LNCaP clone FGC (cell line): ENCODE measurements at places on chromosomes 6 and 20.
A peak's percentile ranks its signal among the peaks of the same experiment; 100 is the strongest.

- no peak for DNase-seq
Measured at GRCh38 chr6:21099338-21100314, 493.9 kb upstream of the SOX4 start.

- no peak for DNase-seq
Measured at GRCh38 chr6:129497481-129498441, 212.2 kb downstream of the ARHGAP18 start.

DNA sequence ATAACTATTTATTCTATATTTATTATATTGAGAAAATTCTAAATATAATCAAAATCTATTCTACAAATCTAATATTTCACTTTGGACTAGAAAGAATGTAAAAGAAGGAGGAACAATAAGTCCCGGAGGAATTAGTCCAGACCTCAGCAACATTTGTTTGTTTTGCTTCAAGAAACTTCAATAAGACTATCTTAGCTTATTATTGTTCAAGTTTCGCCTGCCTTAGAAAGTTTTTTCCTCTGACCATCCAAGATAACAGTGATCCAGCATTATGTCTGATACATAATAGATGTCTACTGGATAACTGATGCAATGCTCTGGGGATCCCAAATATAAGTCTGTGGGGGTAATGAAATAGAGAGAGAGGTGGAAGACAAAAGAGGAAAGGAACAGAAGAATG lies 28.7 kb upstream of the NT5E start:
- DNase-seq: no peak

- DNase-seq: no peak
Measured at GRCh38 chr6:149896491-149896890, 1.4 kb downstream of the RAET1E start.

- no peak for DNase-seq
Measured at GRCh38 chr20:34986311-34987287, 30.9 kb downstream of the MYH7B start.

DNA sequence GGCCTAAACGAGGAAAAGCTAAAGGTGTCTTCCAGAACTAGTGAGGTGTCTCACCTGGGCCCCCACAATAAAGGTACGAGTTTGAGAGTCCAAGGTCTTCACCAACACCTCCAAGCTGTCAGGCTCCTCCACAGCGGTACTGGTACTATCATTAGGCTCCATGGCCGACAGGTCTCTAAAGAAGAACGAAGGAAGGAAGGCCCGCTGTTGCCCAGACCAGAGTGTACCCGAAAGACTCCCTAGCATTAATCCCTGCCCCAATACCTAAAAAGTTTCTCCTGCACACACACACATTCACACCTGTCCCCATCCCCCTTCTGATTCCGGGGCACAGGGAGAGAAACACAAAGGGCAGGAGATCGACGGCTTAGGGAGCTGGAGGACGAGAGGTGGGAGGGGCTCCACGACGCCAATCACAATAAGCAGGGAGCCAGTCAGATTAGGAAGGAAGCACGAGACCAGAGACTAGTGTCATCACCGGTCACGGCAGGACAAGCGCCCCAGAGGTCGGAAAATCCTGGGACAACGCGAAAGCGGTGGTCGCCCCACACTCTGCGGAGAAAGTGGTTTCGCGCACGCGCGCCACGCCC lies 764 bp downstream of the BAG6 start:
- DNase-seq: peak; percentile 77

DNA sequence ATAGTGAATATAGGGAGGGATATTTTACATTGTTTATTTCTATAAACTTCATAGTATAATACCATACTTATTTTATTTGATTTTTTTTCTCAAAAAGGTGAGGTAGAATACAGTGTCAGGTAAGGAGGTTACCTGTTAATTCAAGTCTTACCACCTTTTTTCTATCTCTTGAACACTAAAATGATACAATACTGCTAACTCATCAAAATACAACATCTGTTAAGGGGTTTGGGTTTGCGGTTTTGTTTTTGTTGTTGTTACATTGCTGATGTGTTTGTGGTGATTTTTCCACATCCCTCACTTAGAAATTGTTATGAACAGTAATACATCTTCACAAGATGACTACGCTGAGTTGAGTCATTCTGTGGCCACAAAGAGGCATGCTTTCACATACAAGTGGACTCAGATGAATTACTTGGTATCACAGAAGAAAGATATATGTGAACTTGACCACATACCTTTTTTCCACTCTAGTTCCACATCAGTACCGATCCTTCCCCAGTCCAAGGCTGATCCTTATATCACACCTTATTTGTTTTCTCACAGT lies 139.4 kb upstream of the ID4 start:
- no peak for DNase-seq

DNA sequence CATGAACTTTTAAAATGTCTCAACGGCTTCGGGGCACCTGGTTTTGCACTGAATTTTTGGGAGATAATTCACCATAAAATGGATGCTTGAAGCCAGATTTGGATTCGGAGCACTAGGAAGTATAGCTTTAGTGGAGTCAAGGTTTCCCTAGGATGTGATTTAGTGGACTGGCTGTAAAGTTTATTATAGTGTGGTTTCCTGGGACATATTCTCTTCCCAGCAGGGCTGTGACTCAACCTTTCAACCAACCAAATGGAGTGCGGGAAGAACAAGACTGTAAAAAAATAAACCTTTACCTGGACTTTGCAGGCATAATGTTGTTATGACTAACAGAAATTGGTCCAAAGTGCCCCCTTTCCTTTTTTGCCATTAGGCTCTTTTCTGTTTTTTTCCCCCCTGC lies 327.4 kb upstream of the MAN1A1 start:
- no peak for DNase-seq

GRCh38 chr6:151290877-151291721 lies 51.3 kb downstream of the AKAP12 start:
- DNase-seq: no peak

- no peak for DNase-seq
Measured at GRCh38 chr6:117138425-117138824, 126.9 kb upstream of the VGLL2 start.

GRCh38 chr6:14704383-14705271 lies 541.2 kb upstream of the JARID2 start:
- DNase-seq: no peak

DNA sequence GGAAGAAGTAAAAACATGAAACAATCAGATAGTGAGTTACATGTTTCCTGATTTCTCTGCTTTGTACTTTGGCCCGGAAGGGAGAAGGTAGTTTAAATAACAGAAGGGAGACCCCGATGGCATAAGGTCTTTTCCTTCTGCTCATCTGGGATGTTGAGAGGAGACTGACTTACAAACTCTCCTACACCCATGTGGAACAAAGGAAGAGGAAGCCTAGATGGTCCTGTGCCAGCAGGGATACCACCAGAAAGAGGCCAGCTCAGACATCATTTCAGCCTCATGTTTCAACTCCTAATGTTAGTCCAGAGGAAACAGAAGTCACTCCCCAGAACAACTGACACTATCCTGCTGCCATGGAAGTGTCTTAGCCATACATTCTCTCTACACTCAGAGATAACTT lies 250.7 kb upstream of the NOX3 start:
- DNase-seq: no peak

GRCh38 chr6:47134476-47135189 lies 92.5 kb upstream of the ADGRF1 start:
- peak; percentile 89 for DNase-seq

- no peak for DNase-seq
Measured at GRCh38 chr20:50730765-50731054, 670 bp upstream of the PARD6B start.

DNA sequence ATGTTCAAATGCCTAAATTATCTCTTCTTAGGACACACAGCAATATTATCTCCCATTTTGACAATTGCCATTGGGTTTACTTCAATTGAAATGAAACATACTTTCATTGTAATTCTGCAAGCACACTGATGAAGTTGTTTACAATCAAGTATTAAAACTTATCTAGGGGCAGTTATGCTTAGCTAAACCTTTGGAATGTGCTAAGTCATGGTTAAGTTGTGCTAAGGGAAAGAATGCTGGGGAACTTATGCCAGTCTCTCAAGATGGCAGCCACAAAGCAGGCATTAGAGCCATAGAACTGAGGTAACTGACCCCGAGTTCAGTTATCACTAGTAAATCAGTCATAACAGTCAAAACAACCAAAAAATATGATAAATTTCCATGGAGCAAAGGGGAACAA lies 59.1 kb upstream of the NT5E start:
- no peak for DNase-seq

- no peak for DNase-seq
Measured at GRCh38 chr6:84785671-84786070, 21.3 kb upstream of the TBX18 start.

DNA sequence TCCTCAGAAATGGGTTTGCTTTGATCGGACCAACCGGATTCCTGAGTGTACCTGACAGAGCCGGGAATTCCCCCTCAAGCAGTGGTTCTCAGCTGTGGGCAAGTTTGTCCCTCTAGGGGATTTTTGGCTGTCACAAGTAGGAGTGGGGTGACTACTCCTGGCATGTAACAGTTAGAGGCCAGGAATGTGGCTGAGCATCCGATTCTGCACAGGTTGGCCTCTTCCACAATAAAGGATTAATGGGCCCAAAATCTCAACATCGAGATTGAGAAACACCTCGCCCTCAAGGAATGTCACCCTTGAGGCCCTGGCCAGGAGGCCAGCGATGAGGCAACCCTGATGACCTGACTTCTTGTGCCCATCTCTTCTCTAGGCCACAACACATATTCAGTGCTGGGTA lies 7.9 kb downstream of the AGPAT4 start:
- DNase-seq: no peak

DNA sequence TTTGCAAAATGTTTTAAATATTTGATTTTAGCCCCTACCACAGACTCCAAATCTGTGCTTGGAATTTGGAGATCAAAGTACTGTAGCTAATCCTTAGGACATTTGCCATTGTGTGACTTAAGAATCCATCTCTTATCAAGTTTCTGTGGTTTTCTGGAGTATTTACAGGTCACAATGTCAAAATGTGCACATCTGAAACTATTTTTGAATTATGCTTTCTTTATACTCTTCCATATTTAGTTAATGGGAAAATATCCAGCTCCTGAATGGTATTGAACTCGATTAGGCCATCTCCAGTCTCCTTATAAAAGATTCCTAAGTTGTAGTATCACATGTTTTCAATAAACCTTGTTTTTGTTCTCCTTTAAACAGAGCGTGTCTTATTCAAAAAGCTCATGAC lies 162.5 kb downstream of the KHDC1L start:
- DNase-seq: no peak

GRCh38 chr20:24160563-24161281 lies 172.1 kb upstream of the GGTLC1 start:
- peak; percentile 31 for DNase-seq

GRCh38 chr20:50191065-50191543 lies 474 bp downstream of the CEBPB start:
- no peak for DNase-seq

DNA sequence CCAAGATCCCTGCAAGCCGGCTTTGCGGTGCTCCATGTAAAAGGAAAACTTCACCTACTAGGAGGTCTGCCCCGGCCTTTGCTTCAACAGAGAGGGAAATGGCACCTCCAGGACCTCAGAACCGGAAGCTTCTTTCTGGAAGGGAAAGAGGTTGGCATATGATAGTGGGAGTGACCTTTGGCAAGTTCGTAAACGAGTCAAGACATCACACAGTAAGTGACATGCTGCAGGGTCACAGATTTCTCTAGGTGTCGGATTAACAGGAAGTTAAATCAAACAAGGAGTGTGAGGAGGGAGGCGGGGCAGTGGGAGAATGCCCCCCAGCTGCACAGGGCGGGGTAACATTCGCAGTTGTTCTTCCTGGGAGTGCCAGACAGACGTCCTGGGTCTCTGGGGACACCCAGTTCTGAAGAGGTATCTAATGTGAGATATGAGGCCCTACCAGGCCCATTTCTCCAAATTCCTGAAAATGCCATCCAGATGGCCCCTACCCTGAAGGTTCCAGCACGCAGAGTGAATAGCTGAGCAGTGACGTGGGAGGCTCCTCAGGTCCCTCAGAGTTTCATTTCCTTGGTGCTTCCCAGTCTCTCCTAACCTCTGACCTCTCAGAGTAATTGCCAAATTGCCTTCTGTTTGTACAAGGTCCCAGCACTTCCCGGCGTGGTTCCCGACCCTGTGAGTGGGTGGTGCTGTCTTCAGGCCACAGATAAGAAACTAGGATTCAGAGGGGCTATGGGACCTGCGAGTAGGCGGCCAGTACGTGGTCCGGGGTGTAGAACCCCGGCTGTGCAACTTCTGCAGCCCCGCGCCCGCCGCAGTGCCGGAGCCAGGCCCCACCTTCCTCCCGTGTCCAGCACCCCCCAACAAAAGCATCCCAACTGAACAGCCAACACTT lies 1.9 kb downstream of the RRBP1 start:
- no peak for DNase-seq

GRCh38 chr20:33415948-33416347 lies 14.6 kb upstream of the CDK5RAP1 start:
- DNase-seq: peak; percentile 36

DNA sequence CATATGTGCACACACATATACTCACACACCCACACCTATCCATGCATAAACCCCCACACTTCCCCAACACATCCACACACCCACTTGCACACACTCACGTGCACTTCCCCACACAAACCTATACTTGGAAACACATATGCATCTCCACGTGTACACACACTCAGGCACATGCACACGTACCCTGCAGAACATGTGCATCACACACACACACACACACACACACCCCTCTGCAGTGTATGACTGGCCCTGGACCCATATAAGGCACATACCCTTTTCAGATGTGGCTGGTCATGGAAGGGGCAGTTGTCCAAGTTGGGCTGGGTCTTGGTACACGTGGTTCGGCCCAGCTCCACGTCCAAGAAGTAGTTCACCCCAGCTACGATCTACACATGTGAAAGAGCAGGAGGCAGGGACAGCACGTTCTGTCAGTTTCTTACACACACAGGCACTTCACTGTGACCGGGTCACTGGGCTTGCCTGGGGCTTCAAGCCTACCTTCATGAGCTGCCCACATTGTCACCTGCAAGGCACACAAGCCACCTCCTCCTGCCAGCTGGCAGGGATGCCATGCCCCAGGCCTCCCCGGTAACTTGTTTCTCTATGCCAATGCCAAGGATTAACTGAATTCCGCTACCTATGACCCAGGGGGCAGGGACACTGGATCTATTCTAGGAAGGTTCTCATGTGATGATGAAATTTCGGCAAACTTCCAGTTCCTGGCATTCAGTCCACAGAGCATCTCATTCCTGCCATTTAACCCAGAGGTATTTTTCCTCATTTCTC lies 2.6 kb downstream of the CST3 start:
- DNase-seq: peak; percentile 51

DNA sequence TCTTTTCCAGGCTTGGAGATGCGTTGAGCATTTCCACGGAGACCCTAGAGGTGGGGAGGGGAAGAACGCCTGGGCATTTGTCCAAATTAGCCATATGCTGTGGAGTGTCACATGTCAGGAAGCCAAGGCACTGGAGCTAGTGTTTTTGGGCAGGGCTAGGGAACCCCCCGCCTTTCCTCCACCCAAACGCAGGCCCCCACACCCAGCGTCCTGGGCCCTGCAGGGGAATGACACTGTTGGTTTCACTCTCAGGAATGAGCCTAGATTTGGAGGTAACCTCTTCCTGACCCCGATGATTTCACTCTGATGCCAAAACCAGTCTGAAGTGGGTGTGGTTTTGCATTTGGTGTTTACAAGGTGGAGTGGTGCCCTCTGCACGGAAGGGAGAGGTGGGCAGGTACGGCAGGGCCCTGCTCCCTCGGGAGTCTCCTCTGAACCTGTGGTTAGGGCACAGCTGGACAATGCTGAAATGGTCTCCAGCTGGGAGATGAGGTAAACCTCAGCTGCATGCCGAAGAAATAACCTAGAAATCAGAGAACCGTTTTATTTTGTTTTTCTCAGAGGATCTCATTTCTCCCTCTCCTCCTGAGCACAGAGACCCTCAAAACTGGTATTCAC lies 29.5 kb downstream of the MTHFD1L start:
- DNase-seq: no peak

- no peak for DNase-seq
Measured at GRCh38 chr20:4956200-4956810, 45.0 kb downstream of the SLC23A2 start.
